NCI-H2107 (cell line): ENCODE measurements at places on chromosomes 1 and 21.
A peak's percentile ranks its signal among the peaks of the same experiment; 100 is the strongest.

GRCh38 chr21:39842741-39843459 lies 24.3 kb upstream of the PCP4 start:
- no peak for DNase-seq

DNA sequence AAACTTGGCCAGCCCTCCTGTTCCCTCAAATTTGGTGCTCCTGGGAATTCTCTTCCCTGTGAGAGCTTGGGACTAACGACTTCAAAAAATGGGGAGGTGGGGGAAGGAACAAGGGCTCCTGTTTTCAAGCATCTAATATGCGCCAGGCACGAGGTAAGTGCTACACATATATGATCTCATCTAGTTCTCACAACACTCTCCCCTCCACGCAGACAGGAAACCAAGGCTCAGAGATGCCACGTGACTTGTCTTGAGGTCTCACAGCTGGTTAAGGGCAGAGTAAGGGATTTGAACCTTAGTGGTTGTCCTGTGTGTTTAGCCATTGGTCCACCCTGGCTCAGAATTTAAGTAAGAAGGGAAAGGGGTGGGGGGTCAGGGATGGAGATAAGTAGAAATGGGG lies 125.9 kb downstream of the DMRTB1 start:
- no peak for DNase-seq

- no peak for DNase-seq
Measured at GRCh38 chr1:229596925-229597699, 28.8 kb downstream of the TAF5L start.

GRCh38 chr21:44732263-44732662 lies 20.9 kb upstream of the TSPEAR start:
- no peak for DNase-seq

- DNase-seq: no peak
Measured at GRCh38 chr1:64848803-64849202, 103.9 kb downstream of the RAVER2 start.

- DNase-seq: no peak
Measured at GRCh38 chr1:32198237-32199042, 2.0 kb upstream of the CCDC28B start.

DNA sequence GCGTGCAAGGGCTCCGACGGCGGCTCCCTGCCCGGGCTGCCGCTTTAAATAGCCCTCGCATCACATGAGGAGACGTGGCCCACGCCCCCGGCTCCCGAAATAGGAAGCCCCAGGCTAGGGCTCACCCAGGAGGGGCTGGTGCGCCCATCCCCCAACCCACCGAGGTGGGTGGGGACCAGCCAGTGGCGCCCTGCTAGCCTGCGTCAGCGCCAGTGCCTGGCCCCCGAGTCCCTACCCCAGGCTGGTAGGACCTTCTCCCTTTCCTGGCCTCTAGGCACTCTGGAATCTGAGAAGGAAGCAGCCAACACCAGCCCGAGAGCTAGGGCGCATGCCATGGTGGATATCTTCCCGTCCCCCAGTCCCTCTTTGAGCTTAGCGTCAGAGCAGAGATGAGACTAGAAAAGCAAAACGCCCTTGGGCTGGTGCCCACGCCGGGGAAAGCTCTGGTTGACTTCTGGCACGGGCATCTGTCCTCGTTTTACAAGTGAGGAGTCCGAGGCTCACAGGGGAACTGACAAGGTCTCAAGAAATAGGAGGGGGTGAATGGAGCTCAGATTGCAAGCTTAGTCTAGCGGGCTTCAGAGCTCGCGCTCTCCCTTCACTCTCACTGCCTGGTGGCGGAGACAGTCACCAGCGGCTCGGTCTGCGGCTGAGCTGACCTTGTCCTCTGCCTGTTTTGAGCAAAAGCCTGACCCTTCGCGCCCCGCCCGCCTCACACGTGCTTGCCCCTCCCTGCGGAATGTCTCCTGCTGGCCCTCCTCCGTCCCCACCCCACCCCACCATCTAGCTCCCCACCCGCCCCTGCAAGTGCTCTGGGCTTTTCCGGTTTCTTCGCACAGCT lies at the start of gene FABP3:
Gene FABP3 (minus strand): TSS at position 21 of the 841 bp plus-strand sequence. CDS start 62 bp downstream, outside the sequence.
- peak; percentile 70 for DNase-seq

GRCh38 chr1:180027949-180028445 lies 73.4 kb downstream of the CEP350 start:
- DNase-seq: no peak

DNA sequence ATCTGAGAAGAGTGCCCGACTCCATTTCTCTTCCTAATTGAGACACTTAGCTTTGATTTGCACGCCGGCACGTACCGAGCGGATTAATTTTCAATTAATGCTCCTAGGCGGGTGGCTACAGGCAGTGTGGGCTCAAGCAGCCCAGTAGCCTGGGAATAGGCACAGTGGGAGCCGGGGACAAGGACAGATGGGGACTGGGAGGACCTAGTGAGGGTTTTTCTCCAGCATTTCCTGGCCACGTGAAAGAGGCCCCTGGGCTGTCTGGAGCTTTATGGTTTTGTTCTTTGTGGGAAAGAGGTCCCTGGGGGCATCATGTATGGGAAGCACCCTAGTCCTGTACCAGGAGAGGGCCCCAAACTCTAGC lies 78.6 kb upstream of the CSF3R start:
- DNase-seq: no peak

DNA sequence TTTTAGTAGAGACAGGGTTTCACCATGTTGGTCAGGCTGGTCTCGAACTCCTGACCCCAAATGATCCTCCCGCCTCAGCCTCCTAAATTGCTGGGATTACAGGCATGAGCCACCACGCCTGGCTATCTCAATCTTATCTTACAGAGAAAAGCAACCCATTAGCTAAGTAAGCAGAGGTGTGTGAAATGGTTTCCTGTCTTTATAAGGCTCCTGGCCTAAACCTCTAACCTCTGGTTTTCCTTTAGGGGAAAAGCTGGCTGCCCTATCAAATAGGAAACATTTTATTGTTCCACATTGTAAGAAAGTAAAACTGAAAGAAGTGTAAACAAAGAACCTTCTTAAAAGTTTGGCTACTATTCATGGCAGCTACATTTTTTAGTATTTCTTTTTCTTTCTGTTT lies 78.3 kb upstream of the MORC3 start:
- no peak for DNase-seq

GRCh38 chr1:156797212-156797871 lies 19.3 kb downstream of the SH2D2A start:
- DNase-seq: peak; percentile 39

GRCh38 chr1:1140673-1141072 lies 24.8 kb upstream of the C1orf159 start:
- DNase-seq: no peak

GRCh38 chr1:66940981-66941380 lies 16.2 kb downstream of the MIER1 start:
- DNase-seq: no peak

- DNase-seq: no peak
Measured at GRCh38 chr1:234643111-234643849, 33.3 kb upstream of the IRF2BP2 start.

GRCh38 chr21:37367703-37368540 lies 1.3 kb downstream of the DYRK1A start:
- no peak for DNase-seq

- DNase-seq: no peak
Measured at GRCh38 chr1:116401646-116402176, 28.7 kb downstream of the ATP1A1 start.

- DNase-seq: no peak
Measured at GRCh38 chr1:37474697-37475379, 458 bp downstream of the ZC3H12A start.

- DNase-seq: no peak
Measured at GRCh38 chr1:225461533-225462428, 33.9 kb upstream of the LBR start.

DNA sequence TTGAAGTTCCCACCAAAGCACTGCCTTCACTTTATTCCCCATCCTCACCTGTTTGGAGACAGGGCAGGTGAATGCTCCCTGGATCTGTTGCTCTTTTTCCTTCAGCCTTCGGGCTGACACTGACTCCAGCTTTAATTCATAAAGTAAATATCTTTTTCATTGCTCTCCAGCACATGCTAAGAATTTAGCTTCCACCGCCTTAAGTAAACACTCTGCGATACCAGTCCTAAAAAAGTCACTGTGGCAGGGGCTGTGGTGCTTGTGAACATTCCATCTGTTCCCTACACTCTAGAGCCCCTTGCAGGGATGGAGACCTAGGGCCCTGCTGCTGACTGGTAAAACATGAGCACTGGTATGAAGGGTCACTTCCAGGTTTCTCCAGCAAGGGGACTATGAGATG lies 896 bp upstream of the PLA2G2A start:
- DNase-seq: no peak

DNA sequence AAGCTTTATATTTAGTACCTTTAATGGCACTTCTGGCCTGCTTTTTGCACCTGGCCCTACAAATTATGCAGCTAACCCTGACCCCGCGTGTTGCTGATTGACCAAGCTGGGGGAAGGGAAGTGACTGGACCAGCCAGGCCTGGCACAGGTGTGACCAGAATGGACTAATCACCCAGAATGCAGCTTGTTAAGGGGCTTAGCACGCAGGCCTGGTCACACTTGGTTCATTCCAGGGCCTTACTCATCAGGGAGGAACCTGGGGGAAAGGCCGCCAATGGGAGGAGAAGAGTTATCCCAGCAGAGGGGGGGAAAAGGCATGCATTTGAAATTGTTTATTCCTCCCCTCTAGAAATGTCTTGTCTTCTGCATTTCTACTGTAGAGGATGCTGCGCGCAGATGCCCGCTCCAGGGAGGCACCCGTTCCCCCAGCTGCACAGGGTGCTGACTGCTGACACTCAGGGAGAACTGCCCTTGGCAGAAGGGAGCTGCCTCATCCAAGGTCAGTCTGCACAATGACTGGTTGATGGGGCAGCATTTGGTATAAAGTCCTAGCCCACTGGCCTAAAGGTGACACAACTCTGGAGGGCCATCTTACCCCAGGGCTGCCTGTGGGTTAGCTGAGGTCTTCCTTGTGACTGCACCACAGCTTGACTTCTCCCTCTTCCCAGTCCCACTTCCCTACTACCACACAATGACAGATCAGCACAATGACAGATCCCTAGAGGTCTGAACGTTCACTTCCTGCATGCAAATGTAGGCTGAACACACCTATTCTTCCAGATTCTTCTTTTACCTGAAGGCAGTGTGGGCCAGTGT lies 29.0 kb downstream of the DHCR24 start:
- no peak for DNase-seq

- DNase-seq: no peak
Measured at GRCh38 chr1:245549996-245550719, 395.4 kb downstream of the KIF26B start.

DNA sequence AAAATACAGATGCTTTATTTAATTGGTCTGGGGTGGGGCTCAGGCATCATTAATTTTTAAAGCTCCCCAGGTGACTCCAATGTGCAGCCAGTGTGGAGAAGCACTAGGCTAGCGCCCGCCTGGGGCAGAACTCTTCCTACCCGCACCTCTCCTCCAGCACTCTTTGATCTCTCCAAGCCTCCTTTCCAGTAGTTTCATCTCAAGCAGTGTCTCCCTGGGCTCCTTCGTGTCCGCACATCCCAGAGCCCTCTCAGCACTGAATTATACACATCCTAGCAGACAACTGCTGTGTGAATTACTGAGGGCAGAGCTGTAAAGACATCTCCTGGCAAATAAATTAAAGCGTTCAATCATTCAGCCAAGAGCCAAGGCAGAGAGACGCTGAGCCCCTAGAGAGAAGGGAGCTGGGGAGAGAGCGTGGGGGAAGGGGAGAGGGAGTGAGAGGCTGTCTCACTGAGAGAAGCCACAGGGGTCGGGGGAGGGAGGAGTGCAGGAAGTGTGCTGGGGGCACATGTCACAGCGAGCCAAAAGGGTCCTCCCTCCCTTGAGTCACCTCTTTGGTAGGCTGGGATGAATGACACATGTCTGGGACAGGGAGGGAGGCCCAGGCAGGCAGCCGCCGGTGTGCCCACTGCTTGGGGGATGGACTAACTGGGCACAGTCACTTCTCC lies 21.0 kb upstream of the PARP1 start:
- DNase-seq: no peak

- DNase-seq: no peak
Measured at GRCh38 chr1:91697416-91697815, 188.5 kb downstream of the TGFBR3 start.

- DNase-seq: no peak
Measured at GRCh38 chr1:200153277-200154055, 126.0 kb downstream of the NR5A2 start.

DNA sequence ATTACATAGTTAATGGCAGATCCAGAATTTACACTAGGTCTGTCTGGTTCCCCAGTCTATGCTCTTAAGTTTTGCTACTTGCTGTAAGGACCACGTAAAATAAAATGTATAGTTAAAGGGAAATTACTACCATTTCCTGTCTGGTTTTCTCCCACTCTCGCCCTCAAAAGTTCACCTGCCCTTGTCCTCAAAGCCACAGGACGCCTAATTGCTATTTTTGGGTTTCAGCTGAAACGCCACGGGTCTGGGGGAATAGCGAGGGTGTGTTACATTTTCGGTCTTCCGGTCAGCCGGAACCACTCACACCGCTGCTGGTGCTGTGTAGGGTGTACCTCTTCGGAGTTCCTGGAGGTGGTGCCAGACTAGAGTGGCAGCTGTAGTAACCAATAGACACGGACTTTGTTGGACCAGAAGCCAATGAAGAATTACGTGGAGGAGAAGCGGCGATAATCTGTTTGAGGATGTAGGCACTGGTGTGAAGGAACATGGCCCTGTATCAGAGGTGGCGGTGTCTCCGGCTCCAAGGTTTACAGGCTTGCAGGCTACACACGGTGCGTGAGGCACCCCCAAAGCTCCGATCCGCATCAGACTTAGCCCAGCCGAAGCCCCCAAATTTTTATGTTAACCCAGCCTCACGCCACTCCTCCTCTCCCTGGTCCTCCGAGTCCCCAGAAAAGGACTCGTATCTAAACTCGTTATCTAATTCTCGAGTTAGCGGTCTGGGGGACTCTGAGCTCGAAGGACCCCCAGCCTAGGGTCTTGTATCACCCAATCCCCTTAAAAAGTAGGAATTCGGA lies at the start of gene TARS2:
Gene TARS2 (plus strand): TSS at position 454 of the 797 bp plus-strand sequence. CDS start 32 bp downstream, at position 486.
- DNase-seq: peak; percentile 91

GRCh38 chr21:35512346-35512745 lies 463.2 kb upstream of the RUNX1 start:
- DNase-seq: no peak

- DNase-seq: no peak
Measured at GRCh38 chr1:86541859-86542258, 5.0 kb upstream of the CLCA4 start.

DNA sequence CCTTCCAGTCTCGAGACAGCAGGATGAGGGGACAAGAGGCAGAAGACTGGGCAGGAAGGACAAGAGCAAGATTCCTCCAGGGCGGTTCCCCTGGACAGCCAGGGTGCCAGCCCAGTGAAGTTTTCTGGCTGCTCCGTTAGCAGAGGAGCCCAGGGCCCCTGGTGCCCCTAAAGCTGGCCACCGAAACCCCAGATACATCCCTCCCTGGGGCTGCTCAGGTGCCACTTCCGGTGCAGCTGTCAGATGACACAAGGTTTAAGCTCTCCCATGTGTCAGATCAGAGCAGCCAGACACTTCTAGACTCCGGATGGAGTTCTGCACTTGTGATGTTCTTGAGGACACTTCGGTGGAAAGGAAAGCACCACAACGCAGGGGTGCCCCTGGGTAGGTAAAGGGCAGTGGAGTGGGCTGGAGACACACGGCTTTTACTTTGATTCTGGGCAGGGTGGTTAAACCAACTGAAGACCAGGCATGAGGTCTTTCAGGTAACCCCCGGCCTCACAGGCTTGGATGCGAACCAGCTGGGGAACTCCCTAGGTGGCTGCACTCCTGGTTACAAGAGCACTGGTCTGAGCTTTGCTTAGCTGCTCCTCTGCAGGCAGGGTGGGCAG lies 85.7 kb downstream of the ITPKB start:
- no peak for DNase-seq
